Right ventricle myocardium inferior (tissue), 1 donor: ENCODE measurements at places on chromosomes 3 and 15. TPM values are rescaled to one million over a fixed set of nuclear protein-coding genes. Genes with fewer than 3 reads are reported as not detected.

VIPR1 gene
- 2.1 TPM for total RNA-seq

ASB7 gene
- total RNA-seq: 5.3 TPM

DNA sequence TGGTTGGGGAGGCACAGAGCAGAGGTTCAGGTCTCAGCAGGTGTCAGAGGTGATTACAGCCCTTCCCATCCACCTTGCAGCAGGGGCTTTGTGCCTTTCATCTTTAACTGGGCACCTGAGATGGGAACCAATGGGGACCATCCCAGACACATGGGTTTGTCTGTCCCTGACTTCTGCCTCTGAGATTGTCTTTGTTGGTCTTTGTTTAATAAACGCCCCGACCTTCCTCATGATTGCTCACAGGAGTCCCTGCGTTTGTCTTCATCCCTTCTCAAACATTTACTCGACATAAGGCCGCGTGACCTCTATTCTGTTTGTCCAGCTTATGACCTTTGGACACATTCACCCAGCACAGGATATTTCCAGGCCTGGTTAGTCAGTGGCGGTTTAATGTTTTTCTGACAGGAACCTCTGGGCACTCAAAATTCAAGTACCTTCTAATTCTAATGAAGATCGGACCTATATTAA lies 5.9 kb downstream of the ZSCAN2 start:
- DNase-seq: no peak

GRCh38 chr3:156781310-156782230 lies 44.6 kb upstream of the LEKR1 start:
- DNase-seq: no peak
